ENCODE measurements at places on chromosomes 3 and 15. TPM values are rescaled to one million over a fixed set of nuclear protein-coding genes. Genes with fewer than 3 reads are reported as not detected.

GRCh38 chr3:5197022-5197421, 9.5 kb downstream of the EDEM1 start:
- peak overlapping the region; percentile 68 for H3K4me3 ChIP-seq
- H3K4me1 ChIP-seq, result peaks cover 82% of the 10 kb centered on the region
- no peak for DNase-seq
- H3K27me3 ChIP-seq, result no peaks in the 10 kb centered on the region
- H3K36me3 ChIP-seq, result peaks cover 72% of the 10 kb centered on the region
- peak overlapping the region; percentile 97 for H3K27ac ChIP-seq

The CFAP44 gene
- 3.2 TPM for total RNA-seq

GRCh38 chr3:16898595-16899395, 14.0 kb downstream of the PLCL2 start:
- H3K27me3 ChIP-seq, result no peaks in the 10 kb centered on the region
- peak overlapping the region; percentile 31 for H3K4me3 ChIP-seq
- peaks cover 83% of the 10 kb centered on the region for H3K4me1 ChIP-seq
- DNase-seq, result no peak
- H3K27ac ChIP-seq, result no peak overlapping the region

The SLC9C1 gene
- total RNA-seq, result not detected

- H3K27me3 ChIP-seq, result peaks cover 2% of the 10 kb centered on the region
- H3K4me3 ChIP-seq, result no peak overlapping the region
- peaks cover 19% of the 10 kb centered on the region for H3K36me3 ChIP-seq
- H3K27ac ChIP-seq, result no peak overlapping the region
These were observed 57.5 kb downstream of the ATP8B4 start for GRCh38 chr15:50061503-50061902.
